Femur (tissue), 1 donor: ENCODE measurements at places on chromosomes 4 and X.
A peak's percentile ranks its signal among the peaks of the same experiment; 100 is the strongest.

DNA sequence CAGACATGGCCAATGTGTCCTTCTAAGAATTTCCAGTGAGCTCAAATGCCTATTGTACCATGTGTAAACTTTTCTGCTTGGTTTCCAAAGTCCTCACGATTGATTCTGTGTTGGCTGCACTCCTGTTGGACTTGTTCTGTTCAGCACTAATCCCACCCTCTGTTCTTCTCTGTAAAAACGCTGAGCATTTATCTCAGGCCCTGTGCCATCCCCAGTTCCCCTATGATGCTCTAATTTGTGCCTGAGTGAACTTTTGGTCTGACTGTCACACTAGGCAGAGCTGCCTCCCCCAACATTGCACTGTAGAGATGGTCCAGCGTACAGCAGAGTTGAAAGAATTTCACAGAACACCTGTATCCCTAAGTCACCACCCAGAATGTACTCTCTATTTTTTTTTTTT is 76.1 kb upstream of the STS start:
- no peak for DNase-seq

GRCh38 chrX:15973946-15974345 is 119.3 kb upstream of the AP1S2 start:
- no peak for DNase-seq

DNA sequence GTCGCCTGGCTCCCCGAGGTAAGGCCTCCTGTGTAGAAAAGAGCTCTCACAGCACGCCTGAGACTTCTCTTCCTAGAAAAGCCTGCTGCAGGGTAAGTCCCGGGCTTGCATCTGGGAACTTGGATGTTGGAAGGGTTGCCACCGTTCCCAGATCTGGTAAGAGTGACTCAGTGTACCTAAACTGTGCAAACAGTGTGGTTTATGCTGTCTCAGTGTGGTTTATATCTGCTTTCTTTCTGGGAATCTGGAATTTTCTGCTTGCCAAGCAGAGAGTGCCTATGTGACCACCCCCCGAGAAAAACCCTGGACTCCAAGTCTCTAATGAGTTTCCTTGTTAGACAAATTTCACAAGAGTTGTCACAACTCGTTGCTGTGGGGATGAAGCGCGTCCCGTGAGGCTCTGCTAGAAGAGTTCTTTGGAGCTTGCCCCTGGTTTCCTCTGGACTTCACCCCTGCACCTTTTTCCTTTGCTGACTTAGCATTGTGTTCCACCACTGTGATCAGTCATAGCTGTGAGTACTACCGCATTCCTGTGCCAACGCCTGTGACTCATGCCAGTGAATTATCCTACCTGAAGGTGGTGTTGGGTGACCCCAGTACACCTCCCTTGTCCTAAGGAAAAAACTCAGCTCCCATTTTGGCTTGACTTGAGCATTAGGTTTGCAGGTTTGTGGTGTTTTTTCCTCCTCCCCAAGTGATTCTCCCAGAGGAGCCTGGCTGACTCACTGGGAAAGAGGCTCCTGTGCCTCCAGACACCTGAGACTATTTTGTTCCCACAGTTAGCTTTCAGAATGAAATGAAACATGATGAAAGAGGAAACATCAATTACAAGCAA is 14.5 kb downstream of the SLC2A9 start:
- DNase-seq = no peak

GRCh38 chrX:51893931-51894696 is 691 bp downstream of the MAGED1 start:
- peak; percentile 60 for DNase-seq

DNA sequence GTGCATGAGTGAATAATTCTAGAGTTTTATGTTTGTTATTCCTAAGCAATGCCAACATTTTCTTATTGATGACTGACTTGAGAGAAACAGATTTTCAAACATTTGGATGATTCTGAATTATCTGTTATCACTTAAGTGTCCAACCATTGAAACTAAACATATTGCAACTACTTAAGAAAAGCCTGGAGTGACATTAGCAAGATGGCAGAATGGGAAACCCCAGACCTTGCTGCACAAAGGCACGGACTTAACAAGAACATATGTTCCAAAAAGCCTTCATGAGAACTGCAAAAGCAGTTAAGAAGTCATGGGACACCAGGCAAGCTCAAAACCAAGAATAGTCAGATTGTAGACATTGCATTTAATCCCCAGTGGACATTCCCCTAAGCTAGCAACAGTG is 215.1 kb downstream of the DCHS2 start:
- DNase-seq = no peak
